ENCODE measurements at places on chromosomes 1 and 21. TPM values are rescaled to one million over a fixed set of nuclear protein-coding genes. Genes with fewer than 3 reads are reported as not detected.

GRCh38 chr1:168083456-168084325 is 53.0 kb downstream of the GPR161 start:
- no peak for DNase-seq

GRCh38 chr1:241208910-241209379 is 148.1 kb downstream of the RGS7 start:
- no peak for DNase-seq

- no peak for DNase-seq
Observed at GRCh38 chr1:223547316-223548114, 118.0 kb downstream of the CAPN8 start.

DNA sequence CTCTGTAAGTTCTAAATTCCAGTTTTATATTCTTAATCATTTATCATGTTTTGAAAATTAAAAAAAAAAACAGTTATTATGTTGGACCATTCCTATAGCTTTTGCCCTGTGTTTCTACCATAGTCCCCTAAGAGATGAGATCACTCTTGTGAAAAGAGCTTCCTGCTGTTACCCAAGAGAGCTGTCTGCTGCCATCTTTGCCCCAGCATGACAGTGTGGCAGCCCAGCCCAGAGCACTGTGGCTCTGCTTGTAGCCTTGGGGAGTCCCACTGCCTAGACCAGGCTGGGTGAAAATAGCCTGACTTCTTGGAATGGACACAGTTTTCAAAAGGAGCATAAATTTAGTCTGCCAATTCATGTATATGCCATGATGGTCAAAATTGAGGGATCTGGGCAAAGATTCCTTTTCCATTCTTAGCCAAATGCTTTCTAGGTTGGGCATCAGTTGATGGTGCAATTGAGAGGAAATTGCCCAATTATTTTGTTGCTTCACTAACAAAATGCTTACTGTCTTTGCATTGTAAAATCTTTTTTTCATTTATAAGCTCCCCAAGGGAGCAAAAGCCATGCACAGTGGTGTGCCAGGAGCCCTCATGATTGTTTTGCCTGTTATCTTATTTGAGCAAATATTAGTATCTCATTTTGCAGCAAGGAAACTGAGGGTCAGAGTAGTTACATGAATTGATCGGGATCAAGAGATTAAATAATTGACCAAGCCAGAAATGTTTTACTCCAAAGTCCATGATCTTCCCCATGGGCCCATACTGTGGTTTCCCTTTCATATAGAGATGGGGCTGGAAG is 72.8 kb downstream of the ETS2 start:
- DNase-seq, result no peak

DNA sequence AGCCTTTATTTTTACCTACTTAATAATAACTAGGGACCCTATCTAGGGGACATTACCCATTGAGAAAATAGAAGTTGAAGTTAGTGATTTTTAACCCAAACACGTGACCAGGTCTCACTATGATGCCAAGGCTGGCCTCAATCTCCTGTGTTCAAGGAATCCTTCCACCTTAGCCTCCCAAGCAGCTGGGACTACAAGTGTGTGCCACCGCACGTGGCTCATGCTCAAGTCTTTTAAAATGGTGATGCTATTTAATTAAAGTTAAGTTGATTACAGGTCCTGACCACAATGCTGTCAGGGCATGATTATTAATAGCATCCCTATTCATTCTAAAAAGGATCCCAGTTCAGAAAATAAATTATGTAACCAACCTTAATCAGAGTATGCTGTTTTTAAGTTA is 25.0 kb downstream of the FUBP1 start:
- DNase-seq, result no peak

DNA sequence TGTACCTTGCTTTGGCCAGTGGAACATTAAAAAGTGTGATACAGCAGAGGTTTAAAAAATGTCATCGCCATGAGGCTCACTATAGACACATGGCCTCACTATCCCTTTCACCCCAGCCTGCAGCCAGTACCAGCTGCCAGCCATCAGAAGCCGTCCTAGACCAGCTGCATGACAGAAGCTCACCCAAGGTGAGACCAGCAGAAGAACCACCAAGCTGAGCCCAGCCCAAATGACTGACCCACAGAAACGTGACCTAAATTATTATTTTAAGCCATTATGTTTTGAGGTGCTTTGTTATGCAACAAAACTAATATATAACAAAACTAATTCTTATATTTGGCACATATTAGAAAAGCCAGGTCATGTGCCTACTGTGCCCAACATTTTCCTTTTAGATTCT is 91.1 kb downstream of the KCNN3 start:
- no peak for DNase-seq

GRCh38 chr1:43199093-43199726 is 27.1 kb downstream of the CFAP57 start:
- no peak for DNase-seq

DNA sequence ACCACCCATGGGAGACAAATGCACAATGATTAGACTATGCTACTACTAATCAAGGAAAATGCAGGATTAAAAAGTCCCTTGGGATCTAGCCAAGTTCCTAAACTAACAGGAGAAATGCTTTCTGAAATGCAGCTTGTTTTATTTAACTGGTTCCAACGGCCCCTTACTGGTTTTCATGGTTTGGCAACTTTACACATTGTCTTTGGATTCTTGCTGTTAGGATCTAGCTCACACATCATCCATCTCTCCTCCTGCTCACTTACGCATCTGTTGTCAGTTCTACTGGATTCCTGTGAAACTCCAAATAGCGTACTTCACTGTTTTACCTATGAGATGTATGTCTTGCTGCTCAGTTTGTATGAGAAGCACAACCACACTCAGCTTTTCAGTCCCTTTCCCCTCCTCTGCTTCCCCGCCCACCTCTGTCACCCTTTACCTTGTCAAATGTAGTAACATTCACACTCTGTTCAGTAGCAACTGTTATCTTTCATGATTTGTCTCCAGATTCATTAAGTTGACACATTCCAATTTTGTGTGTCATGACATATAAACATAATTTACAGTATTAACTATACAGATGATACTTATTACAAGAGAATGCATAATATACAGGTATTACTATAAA is 130.1 kb downstream of the SIM2 start:
- no peak for DNase-seq

DNA sequence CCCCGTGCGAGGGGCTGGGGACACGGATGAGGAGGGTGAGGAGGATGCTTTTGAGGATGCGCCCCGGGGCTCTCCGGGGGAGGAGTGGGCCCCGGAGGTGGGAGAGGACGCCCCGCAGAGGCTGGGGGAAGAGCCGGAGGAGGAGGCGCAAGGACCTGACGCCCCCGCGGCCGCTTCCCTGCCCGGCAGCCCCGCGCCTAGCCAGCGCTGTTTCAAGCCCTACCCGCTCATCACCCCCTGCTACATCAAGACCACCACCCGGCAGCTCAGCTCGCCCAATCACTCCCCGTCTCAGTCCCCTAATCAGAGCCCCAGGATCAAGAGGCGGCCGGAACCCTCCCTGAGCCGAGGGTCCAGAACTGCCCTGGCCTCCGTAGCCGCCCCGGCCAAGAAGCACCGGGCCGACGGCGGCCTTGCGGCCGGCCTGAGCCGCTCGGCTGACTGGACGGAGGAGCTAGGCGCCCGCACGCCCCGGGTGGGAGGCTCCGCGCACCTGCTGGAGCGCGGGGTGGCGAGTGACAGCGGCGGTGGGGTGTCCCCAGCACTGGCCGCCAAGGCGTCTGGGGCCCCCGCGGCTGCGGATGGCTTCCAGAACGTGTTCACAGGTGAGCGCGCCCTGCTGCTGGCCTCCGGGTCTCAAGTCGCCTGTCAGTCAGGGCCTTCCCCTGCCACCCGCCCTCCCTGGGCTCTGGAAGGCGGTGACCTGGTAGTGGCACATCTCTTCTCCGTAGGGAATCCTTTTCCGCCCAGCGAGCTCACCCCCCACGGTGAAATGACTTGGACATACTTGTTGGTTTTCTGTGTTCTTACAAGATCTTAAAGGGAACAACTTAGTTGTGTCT is 1.7 kb downstream of the FMN2 start:
- no peak for DNase-seq

DNA sequence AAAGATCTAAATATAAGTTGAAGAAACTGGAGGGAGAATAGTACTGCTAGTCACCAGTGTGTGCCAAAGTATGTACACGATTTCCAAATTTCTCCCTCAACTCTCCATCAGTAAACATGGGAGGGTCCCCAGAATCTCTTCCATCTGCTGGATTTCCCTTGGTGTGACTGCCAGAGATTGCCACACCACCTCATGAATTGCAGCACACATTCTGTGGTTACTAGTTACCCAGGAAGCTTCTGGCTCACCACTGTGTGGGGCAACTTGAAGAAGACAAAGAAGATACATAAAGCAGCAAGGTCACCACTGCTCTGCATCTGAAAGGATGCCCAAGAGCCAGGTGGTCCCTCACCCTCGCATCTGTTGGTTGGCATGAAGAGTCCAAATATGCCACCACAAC is 191.7 kb upstream of the ESRRG start:
- DNase-seq, result no peak

GRCh38 chr1:185042737-185043136 is 2.6 kb upstream of the RNF2 start:
- no peak for DNase-seq

DNA sequence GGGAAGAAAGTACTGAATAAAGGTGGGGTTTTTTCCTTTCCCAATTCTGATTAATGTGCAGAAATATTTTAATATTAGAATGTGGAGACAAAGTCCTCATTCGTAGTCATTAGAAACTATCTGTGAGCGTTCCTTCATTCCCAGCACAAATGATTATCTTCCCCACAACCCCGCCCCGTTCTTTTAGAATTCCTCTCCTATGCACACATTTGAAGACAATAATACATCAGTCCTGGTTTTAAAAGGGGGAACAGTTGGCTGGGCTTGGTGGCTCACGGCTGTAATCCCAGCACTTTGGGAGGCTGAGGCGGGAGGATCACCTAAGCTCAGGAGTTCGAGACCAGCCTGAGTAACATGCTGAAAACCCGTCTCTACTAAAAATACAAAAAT is 876 bp downstream of the ALDH9A1 start:
- no peak for DNase-seq

OR2T33 gene
- not detected for polyA plus RNA-seq

BPNT1 gene
- polyA plus RNA-seq, result 23.1 TPM

KRTAP10-5 gene
- not detected for polyA plus RNA-seq

LCE1D gene
- polyA plus RNA-seq, result not detected

ALPL gene
- polyA plus RNA-seq, result 3.1 TPM

LDLRAD1 gene
- not detected for polyA plus RNA-seq

OR2T11 gene
- polyA plus RNA-seq, result not detected

RIPPLY3 gene
- 0.17 TPM for polyA plus RNA-seq
